ENCODE measurements at places on chromosomes 4 and X.

DNA sequence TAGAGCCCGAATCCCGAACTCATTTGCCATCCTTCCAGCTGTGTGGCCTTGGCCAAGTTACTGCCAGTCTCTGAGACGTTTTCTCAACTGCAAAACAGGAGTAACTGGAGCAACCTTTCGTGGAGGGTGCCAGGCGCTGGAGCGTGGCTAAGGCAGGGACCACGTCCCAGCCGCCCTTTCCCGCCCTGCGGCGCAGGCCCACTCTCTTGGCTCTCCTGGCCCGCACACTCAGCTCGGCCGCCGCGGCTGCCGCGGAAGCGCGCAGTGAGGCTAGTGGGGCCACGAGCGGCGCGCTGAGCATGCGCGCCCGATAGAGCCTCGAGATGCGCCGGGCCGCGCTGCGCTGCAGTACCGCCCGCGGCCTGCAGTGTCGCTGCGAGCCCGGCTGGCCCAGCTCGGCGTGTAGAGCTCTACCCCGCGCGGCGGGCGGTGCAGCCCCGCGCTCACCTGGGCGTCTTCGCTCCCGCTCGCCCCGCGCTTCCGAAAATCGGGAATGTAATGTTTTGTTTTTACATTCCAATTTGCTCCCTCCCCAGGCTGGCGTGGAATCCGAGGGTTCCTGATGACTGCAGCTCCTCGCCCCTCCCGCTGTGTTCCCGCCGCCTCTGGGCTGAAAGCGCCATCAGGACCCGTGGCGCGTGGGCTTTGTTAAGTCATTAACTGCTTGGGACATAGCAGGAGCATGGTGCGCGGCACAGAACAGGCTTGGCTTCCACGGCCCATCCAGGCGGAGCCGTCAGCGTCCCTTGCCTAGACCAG is 4.0 kb upstream of the ZNF518B start:
- peak; percentile 41 for DNase-seq

DNA sequence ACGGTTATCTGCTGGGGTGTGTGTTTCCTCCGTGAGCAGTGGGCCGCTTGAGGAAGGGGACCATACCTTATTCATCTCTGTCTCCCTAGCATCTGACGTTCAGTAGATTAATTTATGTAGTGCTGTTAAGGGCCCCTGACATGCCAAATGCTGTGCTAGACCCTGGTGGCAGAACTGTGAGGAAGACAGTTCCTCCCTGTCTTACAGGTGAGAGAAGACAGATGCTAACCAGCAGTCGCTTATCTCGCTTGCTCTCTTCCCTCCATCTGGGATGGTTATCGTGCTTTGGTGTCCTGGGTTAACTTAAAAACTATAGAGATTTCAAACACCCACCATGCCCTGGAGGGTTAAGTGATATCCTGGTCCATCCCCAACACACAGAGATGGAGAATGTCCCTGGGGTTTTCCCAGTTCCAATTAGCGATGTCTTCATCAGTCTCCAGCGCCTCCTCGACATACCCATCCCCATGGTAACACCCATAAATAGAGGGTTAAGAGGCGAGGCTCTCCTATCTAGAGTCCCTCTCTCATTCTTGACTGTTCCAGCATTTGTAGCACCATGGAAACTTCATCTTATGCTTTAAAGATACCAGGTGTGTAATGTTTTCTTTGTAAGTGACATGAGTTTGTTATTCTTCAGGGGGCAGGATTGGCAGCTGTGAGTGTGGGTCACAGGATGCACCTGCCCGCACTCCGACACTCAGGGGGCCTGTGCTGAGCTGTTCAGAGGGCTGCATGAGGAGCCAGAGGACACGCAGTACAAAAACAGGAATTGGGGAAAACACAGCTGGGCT is 135.2 kb downstream of the STK32B start:
- DNase-seq: no peak

GRCh38 chrX:6748595-6748994 is 213.7 kb upstream of the VCX3A start:
- DNase-seq: no peak

DNA sequence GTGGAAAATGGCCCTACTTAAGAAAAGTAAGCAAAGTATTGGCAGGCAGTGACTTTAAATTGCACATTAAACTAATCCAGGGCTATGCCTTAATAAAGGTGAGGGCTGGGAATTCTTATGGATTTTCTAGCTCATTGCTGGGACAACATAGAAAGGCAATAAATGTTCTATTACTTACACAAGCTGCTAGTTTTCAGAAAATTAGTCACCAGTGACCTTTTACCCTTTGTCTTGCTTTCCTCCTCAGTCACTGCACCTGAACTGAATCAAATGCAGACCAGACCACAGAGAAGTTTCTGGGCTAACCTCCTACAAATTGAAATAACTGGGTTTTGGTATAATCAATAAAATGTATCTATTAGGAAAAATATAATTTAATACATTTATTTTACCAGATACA is 694.4 kb upstream of the FAM241A start:
- no peak for DNase-seq

- DNase-seq: peak; percentile 39
Measured at GRCh38 chrX:102651242-102652011, at the start of gene GPRASP1. Gene GPRASP1, plus strand, starts transcription at chrX:102651483. Its CDS starts 2,431 bp downstream, at chrX:102653914.

- DNase-seq: no peak
Measured at GRCh38 chr4:6364581-6364980, 94.9 kb downstream of the WFS1 start.

GRCh38 chr4:47413521-47413920 is 50.0 kb downstream of the COMMD8 start:
- no peak for DNase-seq

DNA sequence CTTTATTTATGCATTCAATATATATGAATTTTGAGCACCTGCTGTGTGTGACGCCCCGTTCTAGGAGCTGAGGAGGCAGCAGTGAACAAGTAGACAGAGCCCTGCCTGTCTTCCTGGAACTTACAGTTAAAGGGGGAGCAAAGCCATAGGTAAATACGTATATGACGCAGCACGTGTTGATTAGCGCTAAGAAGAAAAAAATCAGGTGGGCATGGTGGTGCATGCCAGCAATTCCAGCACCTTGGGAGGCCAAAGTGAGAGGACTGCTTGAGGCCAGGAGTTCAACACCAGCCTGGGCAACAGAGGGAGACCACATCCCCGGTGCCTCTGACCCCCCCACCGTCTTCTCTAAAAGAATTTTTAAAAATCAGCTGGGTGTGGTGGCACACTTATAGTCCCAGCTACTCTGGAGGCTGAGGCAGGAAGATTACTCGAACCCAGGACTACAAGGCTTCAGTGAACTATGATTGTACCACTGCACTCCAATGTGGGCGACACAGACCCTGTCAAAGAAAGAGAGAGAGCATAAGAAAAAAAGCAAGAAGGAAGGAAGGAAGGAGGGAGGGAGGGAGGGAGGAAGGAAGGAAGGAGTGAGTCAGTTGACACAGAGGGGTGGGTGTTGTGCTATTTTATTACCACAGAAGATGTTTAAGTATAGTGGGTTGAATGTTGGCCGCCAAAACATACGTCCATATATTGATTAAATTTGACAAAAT is 5.4 kb upstream of the KIAA0232 start:
- no peak for DNase-seq

- no peak for DNase-seq
Measured at GRCh38 chr4:152540941-152541340, 5.0 kb upstream of the FBXW7 start.

DNA sequence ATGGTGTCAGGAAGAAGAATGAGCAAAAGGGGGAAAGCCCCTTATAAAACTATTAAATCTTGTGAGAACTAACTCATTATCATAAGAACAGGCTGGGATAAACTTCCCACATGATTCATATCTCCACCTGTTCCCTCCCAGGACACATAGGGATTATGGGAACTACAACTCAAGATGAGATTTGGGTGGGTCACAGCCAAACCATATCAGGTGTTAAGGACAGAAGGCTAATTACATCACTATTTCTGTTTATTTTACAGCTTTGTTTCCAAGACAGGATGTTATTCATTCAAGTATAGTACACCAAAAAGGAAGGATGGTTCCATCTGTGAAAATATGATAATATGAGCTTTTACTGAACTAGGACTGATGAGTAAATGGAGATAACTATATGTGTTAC is 63.7 kb upstream of the ARSJ start:
- no peak for DNase-seq

DNA sequence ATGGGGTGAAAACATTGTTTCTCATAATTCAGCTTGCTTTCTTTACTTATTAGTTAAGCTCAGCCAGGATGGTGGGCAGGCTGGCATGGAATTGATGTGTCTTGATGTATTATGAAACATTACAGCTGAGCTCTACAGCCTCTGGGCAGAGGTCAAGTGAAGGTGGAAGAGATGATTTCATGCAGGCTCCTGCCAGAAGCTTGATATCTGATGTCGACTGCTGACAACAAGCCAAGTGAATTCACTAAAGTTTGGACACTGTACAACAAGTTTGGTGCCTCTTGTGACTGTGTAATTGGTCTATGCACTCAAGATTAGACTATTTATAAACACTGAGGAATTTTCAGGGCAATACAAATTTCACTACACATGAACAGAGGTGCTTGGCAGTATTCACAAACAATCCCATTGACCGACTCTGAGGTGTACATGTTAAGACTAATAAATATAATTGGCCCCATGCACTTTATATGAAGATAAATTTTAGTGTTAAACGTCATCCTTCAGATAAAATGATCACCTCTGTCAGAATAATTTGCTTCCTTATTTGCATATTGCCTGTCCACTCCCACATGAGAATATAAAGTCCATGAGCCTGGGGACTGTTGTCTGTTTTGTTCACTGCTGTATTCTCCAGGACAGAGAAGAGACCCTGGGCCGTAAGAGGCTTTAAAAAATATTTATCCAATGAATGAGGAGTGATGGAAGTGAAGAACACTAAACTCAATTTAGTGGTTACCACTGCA is 612.2 kb downstream of the IQCM start:
- no peak for DNase-seq

DNA sequence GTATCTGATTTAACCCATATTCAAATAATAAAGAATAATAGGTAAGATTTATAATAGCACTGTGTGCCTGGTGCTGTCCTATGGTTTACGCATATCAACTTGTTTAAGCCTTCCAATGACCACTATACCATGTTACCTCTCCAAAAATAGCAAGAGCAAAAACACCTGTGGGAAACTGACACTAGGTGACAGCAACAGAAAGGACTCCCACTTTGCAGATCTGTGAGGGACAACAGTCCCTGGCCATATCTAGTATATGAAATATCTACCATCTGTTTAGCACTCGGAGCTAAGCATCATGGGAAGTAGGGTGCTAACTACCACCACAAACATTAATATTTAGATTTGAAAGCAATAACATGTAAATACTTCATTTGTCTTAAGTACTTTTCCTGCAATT is 55.7 kb upstream of the TXK start:
- DNase-seq: no peak

DNA sequence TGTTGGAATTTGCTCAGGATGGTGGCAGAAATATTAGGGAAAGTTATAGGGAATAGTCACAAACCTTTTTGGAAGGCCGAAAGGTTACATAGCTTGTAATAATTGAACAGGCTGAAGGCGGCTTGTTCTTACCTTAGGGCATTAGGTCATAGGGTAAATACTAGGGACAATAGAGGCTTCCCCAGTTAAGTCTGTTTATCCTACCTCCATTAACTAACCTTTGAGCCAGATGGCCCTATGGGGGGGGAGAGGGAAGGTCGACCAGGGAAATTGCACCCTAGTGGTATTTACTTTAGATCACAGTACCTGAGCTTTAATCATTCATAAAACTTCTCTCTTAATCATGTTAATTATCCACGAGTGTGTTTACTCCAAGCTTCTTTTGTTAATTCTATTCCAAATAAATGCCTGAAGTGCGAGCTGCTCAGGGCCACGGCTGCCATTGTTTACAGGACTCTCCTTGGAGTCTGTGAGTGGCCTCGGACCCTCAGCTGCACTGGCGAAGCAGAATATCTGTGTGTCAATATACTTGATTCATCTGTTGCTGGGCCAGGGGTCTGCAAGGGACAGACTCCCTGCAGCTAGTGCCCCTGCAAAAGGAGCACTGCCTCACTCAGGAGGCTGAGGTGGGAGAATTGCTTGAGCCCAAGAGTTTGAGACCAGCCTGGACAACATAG is 22.9 kb downstream of the PAGE2 start:
- no peak for DNase-seq

DNA sequence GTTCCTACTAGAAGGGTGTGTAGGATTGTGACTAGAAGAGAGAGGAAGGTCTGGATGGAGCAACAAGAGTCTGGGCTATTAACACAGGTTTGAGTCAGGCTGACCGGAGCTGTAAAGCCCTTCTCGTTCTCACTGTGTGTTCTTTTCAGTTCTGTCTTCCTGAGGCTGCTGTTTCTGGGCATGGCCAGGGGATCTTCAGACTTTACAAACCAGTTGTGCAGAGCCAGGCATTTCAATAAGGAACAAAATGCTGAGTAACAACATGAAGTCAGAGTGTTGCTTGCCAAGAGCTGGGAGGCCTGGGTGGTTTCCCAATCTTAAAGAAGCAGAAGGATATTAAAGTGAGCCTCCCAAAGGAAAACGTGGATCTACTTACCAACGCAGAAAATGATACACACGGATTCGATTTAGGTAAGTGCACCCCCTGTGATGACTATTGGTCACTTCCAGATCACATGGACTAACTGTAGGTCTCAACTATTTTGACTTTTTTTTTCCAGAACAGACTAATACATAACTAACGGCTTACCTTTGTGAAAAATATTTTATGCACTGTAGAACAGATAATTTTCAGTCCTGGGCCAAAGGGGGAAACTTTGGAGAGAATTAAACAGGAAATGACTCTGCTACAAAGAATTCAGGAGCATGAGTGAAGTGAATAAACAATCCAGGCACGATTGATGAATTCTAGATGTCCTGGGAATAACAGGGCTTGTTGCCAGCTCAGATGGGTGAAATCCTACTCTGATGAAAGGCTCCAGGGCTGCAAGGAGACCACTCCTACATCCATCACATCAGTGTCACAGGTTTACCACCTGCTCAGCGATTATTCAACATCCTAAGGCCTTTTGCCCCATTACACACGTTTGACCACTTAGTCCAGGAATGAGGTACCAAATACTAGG is 94.5 kb downstream of the ANXA3 start:
- no peak for DNase-seq

DNA sequence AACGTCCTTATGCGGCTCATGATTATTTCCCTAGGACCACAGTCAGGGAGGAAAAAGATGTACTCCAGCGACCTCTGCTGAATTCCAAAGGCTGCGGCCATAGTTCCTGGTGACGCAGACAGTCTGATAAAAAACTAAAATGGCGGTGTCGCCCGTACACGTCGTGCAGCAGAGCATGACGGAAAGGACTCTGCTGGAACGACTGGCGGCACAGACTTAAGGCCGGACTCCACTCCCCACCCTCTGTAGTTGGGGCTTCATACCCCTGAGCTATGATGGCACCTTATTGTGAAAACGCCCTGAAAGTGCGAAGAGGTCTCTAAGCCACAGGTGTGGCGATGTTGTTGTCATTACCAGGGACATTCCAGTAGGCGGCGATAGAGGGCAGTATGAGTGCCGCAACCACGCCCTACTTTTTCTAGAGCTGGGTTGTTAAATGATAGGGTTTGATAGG is 90.0 kb upstream of the EDA2R start:
- peak; percentile 0 for DNase-seq

DNA sequence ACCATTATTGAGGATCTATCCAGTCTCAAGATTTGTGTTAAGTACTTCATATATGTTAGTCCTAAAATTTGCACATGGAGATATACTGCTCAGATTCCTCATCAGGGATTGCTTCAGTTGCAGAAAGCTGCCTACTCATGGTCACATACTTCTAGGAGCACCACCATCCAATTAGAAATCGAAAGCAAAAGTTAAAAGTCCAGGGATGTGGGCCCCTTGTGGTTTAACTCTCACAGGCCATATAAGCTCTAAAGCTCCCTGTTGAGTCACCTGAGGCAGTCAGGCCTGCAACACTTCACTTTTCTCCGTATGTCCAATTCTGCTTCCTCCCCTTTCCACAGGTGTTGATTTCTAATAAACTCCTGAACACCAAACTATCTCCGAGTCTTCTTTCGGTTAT is 84.2 kb downstream of the CNOT6L start:
- no peak for DNase-seq
